ENCODE measurements at places on chromosomes 1 and 21. TPM values are rescaled to one million over a fixed set of nuclear protein-coding genes. Genes with fewer than 3 reads are reported as not detected.

DNA sequence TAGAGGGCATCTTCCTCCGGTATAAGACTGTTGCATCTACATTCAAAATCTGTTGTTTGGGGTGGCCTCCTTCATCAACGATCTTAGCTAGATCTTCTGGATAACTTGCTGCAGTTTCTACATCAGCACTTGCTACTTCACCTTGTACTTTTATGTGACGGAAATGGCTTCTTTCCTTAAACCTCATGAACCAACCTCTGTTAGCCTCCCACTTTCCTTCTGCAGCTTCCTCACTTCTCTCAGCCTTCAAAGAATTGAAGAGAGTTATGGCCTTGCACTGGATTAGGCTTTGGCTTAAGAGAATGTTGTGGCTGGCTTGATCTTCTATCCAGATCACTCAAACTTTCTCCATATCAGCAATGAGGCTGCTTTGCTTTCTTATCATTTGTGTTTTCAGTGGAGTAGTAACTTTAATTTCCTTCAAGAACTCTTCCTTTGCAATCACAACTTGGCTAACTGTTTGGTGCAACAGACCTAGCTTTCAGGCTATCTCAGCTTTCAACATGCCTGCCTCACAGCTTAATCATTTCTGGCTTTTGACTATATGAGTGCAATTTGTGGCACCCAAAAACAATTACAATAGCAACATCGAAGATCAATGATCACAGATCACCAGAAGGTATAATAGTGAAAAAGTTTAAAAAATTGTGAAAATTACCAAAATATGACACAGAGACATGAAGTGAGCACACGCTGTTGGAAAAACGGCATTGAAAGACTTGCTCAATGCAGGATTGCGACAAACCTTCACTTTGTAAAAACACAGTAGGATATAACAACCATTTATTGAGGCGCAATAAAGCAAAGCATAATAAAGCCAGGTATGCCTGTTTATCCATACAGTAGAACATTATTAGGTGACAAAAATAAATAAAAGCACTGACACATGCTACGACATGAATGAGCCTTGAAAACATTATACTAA lies 56.7 kb upstream of the GFI1 start:
- DNase-seq, result no peak

UBE2U gene
- total RNA-seq, result not detected

USF1 gene
- 121 TPM for total RNA-seq

GRCh38 chr1:6509220-6509918 lies 17.9 kb upstream of the PLEKHG5 start:
- DNase-seq, result no peak

TOR3A gene
- 15.2 TPM for total RNA-seq

ATP1B1 gene
- total RNA-seq, result 6.0 TPM

DNA sequence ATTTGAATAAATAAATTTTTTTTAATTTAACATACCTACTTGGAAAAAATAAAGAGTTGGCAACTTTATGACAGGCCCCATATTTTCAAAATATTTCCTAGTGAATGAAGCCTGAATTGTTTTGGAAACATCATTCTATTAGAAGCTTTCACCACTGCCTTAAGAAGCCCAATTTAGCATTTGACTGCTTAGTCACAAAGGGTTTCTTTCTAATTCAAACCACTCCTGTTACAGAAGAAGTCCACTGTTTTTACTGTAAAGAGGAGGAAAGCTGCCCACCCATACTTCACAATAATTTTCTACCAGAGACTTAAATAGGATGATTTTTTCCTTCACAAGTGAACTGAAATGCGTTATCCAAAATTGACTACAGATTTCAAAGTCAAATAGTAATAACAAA lies 534.6 kb upstream of the PTBP2 start:
- DNase-seq, result no peak

- DNase-seq, result no peak
Measured at GRCh38 chr21:31283025-31283424, 61.0 kb downstream of the TIAM1 start.

- no peak for DNase-seq
Measured at GRCh38 chr1:40439247-40439646, 11.0 kb upstream of the ZFP69B start.

TMPRSS2 gene
- total RNA-seq, result 46.3 TPM

DNA sequence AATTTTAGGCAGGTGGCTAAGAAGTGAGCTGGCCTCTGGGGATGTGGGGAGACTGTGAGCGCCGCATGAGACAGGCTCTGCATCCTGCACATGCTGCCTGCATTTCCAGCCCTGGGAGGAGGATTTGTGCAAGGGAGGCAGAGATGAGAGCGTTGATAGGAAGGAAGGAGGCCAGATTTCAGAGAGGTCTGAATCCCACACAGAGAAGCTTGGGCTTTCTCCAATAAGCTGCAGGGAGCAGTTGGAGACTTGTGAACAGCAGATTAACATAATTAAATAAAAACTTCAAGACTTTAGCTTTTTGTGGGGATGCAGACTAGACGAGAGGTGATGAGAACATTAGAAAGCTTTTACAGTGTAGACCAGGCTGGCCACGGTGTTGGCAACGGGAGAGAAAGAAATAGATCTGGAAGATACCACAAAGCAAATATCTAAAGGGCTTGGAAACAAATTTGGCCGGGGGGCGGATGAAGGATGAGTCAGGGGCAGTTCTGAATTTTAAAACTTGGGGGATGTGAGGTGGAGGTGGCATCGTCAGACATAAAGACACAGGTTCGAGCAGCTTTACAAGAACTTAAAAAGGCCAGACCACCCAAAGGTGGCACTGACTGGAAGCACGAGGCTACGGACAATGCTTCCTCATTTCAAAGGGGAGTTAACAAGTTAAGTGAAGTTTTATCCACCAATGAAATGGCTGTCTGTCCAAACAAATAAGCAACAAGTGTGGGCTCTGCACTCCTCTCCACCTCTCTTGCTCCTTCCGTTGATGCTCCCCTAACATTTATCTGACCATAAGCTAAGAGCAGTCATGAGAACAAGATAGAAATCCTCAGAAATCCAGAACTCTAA lies 57.0 kb downstream of the HIVEP3 start:
- no peak for DNase-seq

- DNase-seq, result peak; percentile 22
Measured at GRCh38 chr1:110262846-110263631, 52.9 kb downstream of the KCNC4 start.

DNA sequence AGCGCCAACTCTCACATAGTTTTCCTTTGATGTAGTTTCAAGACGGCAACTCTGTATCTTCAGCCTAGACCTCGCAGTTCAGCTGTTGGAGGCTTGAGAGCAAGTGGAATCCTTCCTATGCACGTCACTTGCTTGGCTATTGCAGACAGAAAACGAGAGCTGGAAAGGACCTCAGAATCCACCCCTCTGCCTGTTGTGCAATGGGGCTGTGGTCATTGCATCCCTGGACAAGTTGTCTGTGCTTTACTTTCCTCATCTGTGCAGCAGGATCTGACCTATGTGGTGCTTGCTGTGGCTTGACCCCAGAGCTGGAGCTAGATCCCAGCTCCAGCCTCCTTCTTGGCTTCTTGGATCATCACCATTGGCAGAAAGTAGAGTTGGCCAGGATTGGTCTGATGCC lies 50.0 kb upstream of the IGSF21 start:
- DNase-seq, result no peak

GRCh38 chr1:61116421-61116820 lies 34.1 kb downstream of the NFIA start:
- no peak for DNase-seq

C1orf167 gene
- 0.44 TPM for total RNA-seq

DNA sequence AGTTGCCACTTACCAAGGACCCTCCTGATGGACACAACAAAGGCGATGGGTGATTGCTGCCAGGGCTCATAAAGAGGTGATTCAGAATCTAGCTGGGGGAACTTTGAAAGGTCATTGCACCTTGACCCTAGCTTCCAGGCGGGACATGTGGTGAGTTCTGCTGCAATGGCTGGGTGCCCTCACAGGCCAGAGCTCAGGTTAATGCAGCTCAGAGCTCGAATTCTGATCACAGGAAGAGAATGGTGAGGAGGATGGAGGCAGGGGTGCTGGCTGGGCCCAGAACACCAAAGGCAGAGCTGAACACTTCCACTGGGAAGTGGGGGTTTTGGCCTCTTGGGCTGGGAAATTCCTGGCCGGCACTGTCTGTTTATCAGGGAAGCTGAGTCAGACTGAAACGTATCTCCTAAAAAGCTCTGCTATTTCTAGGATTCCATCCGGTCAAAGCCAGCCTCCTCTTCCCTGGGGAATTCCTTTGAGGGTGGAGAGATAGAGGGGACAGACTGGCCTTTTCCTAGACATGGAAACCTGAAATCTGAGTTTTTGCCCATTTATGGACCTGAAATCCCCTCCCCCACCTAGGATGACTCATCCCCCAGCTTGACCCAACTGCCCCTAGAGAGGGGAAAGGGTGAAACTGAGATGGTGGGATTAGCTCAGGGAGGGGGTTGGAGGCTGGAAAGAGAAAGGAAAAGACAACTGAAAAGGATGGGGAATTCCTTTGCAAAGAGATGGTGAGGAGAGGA lies 27.2 kb downstream of the NUAK2 start:
- no peak for DNase-seq

DNA sequence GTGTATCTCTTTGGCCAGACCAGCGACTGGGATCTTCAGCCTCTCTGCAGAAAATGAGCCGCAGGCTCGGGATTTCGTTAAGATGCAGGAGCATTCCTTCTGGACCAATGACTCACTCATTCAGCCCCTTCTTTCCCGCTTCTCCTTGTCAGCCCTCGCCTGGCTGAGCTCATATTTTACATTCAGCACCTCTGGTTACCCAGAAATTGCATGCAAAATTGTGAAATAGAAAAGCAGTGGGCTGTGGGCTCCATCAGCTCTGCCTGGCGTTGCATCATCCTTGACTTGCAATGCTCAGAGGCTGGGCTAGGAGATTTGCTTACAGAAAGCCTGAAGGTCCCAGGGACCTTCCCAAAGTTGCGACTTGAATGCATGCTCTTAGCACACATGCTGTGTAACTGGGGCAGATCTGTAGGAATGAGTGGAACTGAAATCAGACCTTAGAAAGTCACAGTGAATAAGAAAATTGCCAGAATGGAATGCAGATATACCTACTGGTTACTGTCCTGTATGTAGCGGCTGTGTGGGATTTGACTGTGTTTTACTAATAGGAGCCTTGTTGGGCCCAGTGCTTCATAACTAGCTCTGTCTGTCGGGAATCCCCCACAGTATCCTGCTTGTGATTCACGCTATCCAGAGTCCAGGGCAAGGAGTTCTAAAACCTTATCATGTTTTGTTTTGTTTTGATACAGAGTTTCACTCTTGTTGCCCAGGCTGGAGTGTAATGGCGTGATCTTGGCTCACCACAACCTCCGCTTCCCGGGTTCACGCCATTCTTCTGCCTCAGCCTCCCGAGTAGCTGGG lies 444.8 kb downstream of the KIF26B start:
- no peak for DNase-seq

HPCAL4 gene
- total RNA-seq, result not detected

GRCh38 chr1:182192966-182193365 lies 131.5 kb upstream of the ZNF648 start:
- no peak for DNase-seq

- no peak for DNase-seq
Measured at GRCh38 chr1:206856674-206857464, 8.6 kb upstream of the IL20 start.

CHIT1 gene
- not detected for total RNA-seq

- no peak for DNase-seq
Measured at GRCh38 chr1:218785928-218786327, 387.8 kb upstream of the LYPLAL1 start.

GRCh38 chr1:117664314-117664713 lies 58.5 kb downstream of the TENT5C start:
- no peak for DNase-seq

IBA57 gene
- total RNA-seq, result 11.5 TPM

GRCh38 chr1:6157528-6158174 lies 22.5 kb downstream of the CHD5 start:
- no peak for DNase-seq

GRCh38 chr21:27614231-27614630 lies 647.3 kb upstream of the ADAMTS5 start:
- no peak for DNase-seq

- DNase-seq, result no peak
Measured at GRCh38 chr1:97365026-97365425, 555.8 kb downstream of the DPYD start.

NBPF19 gene
- 5.3 TPM for total RNA-seq

PROK1 gene
- total RNA-seq, result not detected

GRCh38 chr1:235809688-235810397 lies 56.9 kb downstream of the LYST start:
- DNase-seq, result no peak

RPS6KC1 gene
- 19.9 TPM for total RNA-seq

Data from endothelial cell (in vitro differentiated cells).